ENCODE measurements at places on chromosomes 6 and 20.

GRCh38 chr6:138521790-138522189, 22.5 kb upstream of the NHSL1 start:
- DNase-seq, result no peak

DNA sequence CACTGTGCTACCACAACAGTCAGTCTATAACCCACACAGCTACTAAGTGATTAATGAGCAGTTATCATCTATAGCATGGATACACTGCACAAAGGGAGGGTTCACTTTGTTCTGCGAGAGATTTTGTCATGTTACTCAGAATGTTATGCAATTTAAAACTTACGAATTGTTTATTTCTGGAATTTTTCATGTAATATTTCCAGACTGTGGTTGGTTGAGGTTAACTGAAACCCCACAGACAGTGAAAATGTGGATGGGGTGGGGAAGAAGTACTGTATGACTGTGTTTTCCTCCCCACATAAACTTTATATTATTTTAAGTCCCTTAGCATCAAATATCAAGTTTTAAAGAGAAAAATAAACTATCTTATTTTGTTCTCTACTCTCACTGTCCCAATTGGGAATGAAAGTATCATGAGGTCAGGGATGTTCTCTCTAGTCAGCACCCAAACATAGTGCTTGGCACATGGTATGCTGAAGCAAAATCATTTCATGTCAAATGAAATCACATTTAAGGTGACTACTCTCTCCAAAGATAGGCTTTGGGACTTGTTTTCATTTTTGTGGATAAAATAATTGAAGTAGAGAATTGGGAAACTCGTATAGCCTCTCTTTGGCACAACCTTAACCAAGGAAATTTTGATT, 25.4 kb downstream of the DOP1A start:
- DNase-seq, result no peak

DNA sequence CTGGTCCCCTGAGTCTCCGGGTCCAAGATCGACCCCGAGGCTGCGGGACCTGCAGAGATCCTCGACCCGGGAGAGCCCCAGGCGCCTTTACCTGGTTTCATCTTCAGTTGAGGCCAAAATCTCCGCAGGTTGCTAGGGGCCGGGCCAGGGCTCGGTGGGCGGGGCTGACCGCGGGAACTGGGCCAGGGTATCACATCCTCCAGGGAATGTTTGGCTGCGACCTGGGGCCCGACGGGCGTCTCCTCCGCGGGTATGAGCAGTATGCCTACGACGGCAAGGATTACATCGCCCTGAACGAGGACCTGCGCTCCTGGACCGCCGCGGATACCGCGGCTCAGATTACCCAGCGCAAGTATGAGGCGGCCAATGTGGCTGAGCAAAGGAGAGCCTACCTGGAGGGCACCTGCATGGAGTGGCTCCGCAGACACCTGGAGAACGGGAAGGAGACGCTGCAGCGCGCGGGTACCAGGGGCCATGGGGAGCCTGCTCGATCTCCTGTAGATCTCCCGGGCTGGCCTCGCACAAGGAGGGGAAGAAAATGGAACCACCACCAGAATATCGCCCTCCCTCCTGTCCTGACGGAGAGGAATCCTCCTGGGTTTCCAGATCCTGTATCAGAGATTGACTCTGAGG, 53.8 kb upstream of the POLR1H start:
- no peak for DNase-seq

DNA sequence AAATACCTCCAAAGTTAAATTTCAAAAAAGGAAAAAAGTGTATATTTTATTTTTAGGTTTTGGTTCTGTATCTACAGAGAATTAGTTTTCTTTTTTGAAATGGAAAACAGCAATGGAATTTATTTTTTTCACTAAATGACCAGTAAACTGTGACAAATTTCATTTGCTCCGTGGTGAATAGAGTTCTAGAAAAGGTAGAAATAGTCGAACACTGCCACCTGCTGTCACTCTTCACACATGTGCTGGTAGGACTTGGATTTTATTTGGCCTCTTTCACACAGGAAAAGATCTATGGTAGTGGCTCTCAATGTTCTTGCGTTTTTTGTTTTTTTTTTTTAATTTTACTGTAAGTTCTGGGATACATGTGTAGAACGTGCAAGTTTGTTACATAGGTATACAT, 312.5 kb downstream of the EYA4 start:
- no peak for DNase-seq

GRCh38 chr6:113048741-113049140, 701.6 kb downstream of the RFPL4B start:
- DNase-seq, result no peak

DNA sequence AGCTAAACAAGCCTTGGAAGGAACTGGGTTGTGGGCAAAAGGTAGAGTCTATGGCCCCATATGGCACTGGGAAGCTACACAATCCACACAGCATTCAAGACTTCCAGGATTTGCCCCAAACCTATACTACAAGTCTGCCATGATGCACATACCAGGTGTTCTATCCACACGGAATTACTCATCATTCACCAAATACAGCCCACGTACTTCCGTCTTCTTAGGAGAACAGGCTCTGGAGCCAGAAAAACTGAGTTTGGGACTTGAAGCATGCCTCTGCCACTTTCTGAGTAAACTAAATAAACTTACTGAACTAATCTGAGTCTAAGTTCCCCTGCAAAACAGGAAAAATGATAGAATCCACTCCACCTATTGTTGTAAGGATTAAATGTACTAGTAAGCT, 28.6 kb downstream of the RIMS4 start:
- no peak for DNase-seq

DNA sequence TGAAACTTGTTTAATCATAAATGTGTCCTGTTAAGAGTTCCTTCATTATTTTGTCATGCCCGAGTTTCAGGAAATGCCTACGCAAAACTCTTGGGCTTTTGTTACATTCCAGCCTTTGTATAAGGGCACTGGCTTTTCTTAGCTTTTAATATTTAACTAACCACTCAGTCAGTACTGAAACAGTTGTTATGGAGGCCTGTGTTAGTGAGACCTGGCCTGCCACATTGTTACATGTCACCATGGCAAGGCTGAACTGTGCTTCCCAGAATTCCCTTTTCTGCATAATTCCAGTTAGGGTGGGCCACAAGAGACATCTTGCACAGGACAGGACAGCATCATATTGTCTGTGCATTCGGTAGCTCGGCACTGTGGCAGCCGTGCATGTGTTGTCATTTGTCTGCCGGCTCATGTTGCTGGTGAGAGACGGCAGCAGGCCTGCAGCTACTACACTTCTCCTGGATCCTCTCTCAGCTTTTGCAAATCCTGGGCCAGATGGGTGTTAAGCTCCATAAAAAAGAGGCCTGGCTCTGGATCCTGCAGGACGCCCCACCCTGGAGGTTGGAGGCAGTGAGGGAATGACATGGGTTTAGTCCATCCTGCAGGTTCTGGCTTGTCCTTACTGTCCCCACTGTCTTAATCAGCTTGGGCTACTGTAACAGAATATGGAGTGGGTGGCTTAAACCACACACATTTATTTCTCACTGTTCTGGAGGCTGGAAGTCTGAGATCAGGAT, 128.8 kb upstream of the DTNBP1 start:
- no peak for DNase-seq

GRCh38 chr6:149186873-149187272, 130.6 kb upstream of the TAB2 start:
- DNase-seq, result no peak

GRCh38 chr6:142534076-142534475, 232.3 kb downstream of the ADGRG6 start:
- DNase-seq, result no peak

GRCh38 chr6:157092736-157093135, 230.6 kb downstream of the TMEM242 start:
- DNase-seq, result no peak

- no peak for DNase-seq
Observed at GRCh38 chr20:51310216-51310615, 232.3 kb downstream of the NFATC2 start.

- DNase-seq, result no peak
Observed at GRCh38 chr6:159878341-159878740, 12.4 kb upstream of the MAS1 start.

GRCh38 chr20:32891926-32892660, 33.4 kb downstream of the EFCAB8 start:
- DNase-seq, result no peak

DNA sequence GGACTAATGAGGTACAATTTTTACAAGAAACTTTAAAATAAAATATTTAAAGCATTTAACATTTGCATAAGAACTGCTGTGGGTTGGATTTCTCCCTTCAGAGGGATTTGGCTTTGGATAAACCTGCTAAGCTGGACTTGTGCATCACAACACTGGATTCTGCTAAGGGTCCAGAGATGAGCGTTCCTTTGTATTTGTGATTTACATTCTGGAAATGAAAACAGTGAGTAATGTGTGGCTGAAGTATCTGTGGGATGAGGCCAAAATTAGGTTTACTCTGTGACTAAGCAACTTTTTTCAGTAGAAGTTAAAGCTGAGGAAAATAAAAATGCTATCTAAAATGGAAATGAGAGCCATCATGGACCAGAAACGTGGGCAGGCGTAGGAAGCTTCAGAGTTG, 494.3 kb downstream of the EPM2A start:
- no peak for DNase-seq

DNA sequence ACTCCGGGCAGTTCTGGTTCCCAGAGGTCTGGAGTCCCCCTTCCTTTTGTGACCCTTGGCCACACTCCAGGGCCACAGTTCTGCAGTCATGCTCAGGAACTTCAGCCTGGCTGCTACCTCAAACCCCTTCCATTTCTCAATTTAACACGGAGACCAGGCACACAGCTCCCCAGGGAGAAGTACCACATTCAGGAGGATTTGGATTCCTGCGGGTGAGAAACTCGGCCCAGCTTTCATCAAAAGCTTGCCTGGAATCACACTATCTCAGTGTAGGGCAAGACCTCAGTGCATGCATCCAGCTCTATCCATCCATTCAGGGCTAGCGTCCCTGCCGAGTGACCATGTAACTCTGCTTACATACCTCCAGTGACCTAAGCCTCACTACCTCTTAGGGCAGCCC, 16.8 kb upstream of the IP6K3 start:
- DNase-seq, result no peak

GRCh38 chr20:47667086-47667485, 118.2 kb downstream of the SULF2 start:
- no peak for DNase-seq

GRCh38 chr6:50202766-50203165, 153.0 kb upstream of the DEFB112 start:
- DNase-seq, result no peak

DNA sequence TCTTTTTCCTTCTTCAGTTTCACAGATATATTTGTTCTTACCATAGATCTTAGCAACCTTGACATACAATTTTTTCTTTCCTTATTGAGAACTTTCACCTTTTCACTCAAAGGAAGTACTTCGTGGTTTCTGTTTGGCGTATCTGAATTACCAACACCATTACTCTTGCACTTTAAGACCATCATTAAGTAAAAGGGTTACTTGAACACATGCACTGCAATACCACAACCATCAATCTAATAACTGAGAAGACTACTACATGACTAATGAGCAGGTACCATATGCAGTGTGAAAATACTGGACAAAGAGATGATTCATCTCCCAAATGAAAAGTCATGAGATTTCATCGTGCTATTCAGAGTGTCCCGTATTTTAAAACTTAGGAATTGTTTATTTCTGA, 21.7 kb upstream of the SENP6 start:
- no peak for DNase-seq

DNA sequence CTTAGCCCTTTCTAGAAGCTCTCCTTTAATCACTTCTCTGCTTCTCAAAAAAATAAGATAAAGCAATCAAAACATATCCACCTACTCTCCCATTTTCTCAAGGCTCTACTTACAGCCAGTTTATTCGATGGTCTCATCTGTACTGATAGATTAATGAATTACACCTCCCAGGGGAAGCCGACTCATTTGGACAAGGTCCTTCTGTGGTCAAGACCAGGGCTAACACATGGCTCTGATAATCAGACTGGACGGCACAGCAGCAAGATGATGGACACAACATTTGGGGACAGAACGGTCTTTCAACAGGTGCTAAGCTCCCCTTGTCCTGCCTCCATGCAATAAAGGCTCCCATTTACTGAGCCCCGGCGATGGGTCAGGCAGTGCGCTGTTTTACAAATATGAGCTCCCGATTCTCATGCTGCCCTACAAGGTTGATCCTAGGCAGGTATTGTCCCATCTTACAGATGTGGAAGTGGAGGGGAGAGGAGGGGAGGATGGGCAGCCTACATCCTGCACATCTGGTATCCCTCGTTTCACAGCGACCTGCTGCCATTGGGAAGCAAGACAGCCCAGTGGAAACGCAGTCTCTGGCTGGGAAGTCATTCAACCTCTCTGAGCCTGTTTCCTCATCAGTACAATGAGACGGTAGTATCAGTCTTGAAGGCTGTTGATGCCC, 15.7 kb downstream of the CPNE5 start:
- no peak for DNase-seq

DNA sequence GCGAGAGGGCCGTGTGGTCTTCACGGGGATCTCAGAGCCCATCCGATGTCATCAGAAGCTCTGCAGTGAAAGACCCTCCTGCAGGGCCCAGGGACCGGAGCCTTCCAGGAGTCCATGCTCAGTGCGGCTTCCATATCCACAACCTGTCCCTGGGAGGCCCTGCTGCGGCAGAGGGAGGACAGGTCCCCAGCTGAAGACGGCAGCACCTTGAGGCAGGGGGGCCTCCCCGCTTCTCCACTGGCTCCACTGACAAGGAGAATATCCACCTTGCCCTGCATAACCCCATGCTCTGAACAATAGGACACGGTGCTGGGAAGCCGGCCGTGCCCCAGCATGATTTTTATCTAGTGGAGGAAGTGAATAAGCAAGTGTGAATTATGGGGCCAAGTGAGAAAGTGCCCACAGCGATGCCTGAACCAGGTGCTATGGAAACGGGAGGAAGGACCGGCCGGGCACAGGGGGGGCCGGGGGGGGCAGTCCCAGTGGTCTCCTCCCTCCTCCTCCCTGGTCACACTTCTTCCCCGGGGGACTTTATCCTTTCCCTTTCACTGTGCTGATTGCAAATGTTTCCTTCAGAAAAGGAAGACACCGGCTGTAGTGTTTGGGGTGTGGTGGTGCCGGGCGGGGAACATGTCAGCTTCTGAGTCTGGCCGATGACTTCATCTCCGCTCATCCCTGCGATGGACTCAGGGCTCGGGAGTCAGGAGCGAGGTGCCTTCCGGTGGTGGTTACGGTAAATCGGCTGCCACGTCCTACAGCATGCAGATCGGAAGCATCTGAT, 225.1 kb downstream of the ERMARD start:
- DNase-seq, result no peak

DNA sequence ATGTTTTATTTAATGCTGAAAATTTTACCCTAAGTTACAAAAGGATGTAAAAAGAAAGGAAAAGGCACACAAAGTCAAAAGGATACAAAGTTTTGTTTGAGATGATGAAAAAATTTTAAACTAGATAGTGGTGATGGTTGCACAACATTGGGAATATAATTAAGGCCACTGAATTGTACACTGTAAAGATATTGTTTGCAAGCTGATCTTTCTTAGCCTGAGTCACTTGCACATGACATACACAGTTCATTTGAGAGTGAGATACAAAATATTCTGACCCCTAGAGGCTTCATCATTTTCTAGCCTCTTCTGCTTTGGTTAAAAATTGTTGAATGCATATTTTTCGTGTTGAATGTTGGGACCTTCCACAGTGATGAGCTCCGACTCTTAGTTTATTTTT, 462.6 kb downstream of the HDGFL1 start:
- no peak for DNase-seq

GRCh38 chr6:162726947-162727321, 632 bp downstream of the PRKN start:
- DNase-seq, result no peak
